ENCODE measurements at places on chromosomes 5 and 9. TPM values are rescaled to one million over a fixed set of nuclear protein-coding genes. Genes with fewer than 3 reads are reported as not detected.

RGS14 gene
- total RNA-seq: 11.4 TPM

LMX1B gene
- total RNA-seq: 0.31 TPM

DNAJB5 gene
- 125 TPM for total RNA-seq

C5orf22 gene
- 18.4 TPM for total RNA-seq

MCC gene
- total RNA-seq: 25.7 TPM

SLC25A48 gene
- total RNA-seq: not detected

CBY3 gene
- total RNA-seq: not detected

OR13C9 gene
- total RNA-seq: not detected

SMC2 gene
- 14.1 TPM for total RNA-seq

CFAP90 gene
- not detected for total RNA-seq

ZDHHC11B gene
- 9.5 TPM for total RNA-seq

ETF1 gene
- total RNA-seq: 108 TPM

CDC20B gene
- total RNA-seq: not detected

FOXI1 gene
- total RNA-seq: not detected

GRCh38 chr5:139711067-139711905, 63.1 kb downstream of the CXXC5 start:
- ATAC-seq: peak; percentile 29

DNA sequence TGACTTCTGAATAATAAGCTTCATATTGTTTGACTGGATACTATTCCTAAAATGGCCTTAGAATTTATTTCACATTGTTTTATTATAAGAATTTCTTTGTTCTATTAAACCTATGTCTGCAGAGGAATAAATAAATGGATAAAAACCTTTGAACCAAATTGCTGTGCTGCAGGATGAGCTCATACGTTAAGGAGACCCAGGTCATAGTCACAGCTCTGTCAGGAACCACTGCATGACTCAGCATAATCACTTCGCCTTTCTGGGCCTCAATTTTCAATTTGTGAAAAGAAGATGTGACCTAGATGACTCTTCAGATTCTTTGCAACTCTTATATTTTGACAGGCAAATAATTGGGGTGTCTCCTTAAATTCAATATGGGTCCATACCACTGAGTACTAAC, 36.7 kb upstream of the HMHB1 start:
- ATAC-seq: no peak

DNA sequence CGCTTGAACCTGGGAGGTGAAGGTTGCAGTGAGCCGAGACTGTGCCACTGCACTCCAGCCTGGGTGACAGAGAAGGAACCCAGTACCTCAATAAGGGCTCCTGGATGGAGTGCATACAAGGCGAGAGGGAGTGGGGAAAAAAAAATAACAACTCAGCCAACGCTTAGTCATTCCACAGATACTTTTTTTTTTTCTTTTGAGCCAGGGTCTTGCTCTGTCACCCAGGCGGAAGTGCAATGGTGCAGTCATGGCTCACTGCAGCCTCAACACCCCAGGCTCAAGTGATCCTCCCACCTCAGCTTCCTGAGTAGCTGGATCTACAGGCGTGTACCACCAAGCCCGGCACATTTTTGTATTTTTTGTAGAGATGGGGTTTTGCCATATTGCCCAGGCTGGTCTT, 59.5 kb upstream of the GGTA1 start:
- no peak for ATAC-seq

- no peak for ATAC-seq
Measured at GRCh38 chr9:87673446-87674120, 52.3 kb upstream of the CTSL start.

- ATAC-seq: peak; percentile 93
Measured at GRCh38 chr5:77076961-77077828, 9.9 kb downstream of the ZBED3 start.

- no peak for ATAC-seq
Measured at GRCh38 chr9:127944586-127945218, 7.0 kb upstream of the DPM2 start.

DNA sequence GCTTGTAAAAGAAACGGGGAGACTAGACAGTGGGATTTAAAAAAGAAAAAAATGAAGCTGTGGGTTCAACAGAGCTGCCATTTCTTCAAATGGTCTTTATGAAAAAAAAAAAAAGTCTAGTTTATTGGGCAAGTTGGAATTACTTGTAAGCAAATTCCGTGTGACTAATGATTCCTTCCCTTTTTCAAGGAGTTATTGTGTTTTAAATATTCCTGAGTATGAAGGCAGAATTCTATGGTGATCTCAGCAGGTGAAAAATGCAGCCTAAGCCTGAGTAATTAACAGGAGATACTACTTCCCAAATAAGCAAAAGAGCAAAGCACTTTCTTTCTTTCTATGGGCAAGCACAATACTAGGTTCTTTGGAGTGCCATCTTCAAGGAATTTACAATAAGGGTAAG, 481.9 kb downstream of the ZNF608 start:
- no peak for ATAC-seq

GRCh38 chr9:134557331-134557730, 84.3 kb upstream of the COL5A1 start:
- ATAC-seq: no peak

DNA sequence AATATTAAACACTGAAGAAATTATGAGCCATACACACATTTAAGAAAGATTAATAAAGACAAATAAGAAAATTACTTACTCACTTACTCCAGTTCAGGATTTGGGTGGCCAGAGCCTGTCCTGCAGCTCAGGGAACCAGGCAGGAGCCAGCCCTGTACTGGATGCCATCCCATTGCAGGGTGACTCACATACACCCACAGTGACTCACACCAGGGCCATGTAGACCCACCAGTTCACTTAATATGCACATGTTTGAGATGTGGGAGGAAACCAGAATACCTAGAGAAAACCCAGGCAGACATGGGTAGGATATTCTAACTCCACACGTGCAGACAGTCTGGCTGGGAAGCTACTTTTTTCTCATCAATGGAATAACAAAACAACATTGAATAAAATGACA, 49.6 kb upstream of the ADRB2 start:
- ATAC-seq: no peak

DNA sequence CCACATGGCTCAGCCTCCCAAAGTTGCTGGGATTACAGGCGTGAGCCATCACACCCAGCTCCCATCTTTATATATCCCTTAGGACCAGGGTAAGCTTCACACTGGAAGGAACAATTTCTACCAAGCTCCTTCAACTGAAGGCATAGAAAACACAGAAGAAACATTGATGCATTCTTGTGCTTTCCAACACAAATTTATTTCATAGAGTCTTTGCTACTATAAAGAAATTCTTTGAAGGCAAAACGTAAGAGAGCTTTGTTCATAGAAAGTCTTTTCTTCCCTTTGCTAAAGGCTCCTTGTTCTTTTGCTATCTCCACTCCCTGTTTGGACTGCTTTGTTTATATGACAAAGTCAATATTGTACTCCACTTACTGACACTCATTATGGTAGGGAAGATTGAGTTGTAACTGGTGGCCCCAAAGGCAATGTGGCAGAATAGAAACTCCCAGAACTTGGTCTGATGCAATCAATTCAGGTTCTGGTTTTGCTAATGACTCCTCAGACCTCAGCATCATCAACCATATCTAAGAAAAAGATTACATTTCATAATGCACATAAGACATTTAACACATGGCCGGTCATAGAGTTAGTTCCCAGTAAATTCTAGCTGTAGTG, 97.4 kb upstream of the CLINT1 start:
- ATAC-seq: no peak

DNA sequence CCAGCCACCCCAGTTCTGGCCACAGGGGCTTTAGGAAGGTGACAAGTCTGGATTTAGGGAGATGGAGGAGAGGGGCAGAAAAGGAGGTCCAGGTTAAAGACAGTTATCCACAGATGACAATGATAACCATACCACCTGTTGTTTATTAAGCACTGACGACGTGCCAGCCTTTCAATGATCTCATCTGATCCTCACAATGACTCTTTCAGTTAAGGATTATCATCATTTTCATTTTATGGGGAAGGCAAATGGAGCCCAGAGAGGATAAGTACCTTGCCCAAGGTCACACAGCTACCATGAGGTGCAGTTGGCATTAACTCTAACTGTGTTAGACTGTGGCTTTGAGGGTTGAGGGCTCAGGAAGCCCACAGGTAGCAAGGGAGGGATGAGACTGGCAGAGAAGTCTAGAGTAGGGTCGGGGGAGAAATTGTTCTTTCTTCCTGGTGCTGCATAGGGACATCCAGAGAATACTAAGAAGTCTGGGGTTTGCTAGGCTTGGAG, 21.5 kb upstream of the JADE2 start:
- no peak for ATAC-seq

GRCh38 chr5:78795757-78796156, 147.2 kb upstream of the LHFPL2 start:
- no peak for ATAC-seq

DNA sequence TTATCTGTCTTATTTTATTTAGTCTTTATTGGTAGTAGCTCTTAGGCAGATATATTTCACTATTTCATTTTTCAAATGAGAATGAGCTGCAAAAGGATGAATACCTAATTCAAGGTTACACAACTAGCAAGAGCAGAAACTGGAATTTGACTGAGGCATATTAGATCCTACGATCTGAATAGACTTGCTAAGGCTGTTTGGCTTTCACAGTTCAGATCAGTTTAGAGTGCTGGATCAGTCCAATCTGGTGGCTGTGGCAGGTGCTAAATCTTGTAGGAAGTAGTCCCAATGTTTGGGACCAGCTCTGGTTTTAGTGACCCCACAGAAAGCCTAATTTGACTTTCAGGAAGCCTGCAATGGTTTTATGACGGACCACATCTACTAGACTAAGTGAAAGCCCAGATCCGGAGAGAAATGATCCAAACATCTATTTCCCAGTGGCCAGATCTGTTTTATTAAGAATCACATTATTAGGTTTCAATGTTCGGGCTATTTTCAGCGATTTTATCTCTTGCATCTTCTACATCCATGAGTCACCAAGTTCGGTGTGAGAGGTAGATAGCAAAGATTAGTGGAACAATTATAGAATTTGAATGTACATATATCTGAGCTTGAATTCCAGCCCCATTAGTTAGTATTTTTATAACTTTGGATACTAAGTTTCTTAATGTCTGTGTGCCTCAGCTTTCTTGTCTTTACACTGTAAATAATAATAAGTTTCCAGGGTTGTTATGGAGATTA, 359.5 kb downstream of the ADGRV1 start:
- ATAC-seq: no peak

- ATAC-seq: peak; percentile 89
Measured at GRCh38 chr5:172886974-172887501, 53.0 kb downstream of the ERGIC1 start.

DNA sequence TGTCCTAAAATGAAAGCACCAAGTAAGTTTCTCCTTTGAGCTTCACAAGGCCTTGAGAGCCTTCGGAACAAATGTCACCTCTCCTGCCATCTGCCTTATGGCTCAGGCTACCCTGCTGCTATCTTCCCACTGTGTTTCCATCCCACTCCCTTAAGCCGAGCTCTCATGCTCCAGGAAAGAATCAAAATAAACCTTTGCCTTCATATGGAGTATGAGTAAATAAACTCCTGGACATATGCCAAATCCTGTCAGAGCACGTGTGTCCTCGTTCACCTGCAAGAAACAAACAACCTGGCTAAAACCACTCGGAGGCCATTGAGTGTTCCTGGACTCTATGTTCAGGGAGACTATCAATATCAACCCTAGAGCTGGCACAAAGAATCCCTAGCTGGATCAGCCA, 122.3 kb upstream of the CCDC112 start:
- no peak for ATAC-seq

DNA sequence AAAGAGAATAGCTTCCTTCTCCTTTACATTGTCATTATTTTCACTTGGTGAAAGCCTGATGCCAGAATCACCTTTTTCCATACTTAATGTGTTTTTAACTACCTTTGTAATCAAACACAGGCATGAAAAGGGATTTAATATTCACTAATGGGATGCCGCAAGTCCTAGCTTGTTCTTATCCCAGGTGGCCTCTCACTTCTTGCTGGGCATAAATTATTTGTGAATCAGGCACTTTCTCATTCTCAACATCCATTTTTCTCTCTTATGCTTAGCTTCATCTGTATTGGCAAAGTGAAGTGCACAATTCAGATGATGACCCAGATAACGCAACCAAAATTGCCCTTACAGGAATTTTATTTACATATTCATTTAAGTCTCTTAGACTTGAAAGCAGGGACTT, 10.9 kb downstream of the ACTL7B start:
- ATAC-seq: no peak

GRCh38 chr5:116699332-116699731, 124.7 kb upstream of the SEMA6A start:
- no peak for ATAC-seq

- no peak for ATAC-seq
Measured at GRCh38 chr5:103834216-103834615, 271.6 kb upstream of the NUDT12 start.

GRCh38 chr9:128835246-128836210, 5.9 kb upstream of the SPOUT1 start:
- no peak for ATAC-seq

Measured in gastroesophageal sphincter (tissue), 4 donors.